LNCaP clone FGC (cell line): ENCODE measurements at places on chromosomes 16 and 17.

DNA sequence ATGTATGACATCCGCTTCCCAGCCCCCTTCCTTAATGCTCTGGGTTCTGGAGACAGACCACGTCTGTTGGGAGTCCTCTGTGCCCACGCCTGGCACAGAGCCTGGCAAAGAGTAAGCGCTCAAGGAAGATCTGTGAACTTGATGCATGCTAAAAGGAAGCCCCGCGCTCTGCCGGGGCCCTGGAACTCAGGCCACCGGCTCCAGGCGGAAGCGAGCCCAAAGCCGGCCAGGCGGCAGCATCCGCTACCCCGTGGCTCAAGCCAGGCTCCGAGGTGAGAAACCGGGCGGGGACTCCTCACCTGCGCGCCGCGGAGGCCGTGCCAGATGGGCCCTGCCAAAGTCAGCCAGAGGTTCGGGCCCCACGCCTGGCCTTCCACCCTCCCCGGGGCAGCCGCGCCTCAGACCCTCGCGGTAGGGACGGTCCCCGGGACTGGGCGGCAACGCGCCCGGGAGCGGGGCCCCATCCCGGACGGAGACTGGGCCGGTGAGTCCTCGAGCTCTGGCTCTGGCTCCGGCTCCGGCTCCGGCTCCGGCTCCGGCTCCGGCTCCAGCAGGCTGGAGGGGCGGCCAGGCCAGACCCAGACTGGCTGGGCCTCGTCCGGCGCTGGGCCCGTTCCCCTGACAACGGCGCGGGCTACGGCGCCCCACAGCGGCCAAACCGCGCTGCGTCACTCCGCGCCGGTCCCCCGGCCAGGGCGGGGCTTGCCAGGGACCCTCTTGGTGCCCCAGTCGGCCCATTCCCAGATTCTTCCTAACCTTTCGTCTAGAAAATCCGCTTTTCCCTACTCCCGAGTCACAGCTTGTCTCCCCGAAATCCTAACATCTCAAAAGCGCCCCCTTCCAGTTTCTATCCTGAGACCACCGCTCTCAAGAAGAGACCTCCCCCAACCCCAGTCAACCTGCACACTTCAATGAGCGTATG, at the start of gene ZDHHC1:
ZDHHC1 (minus strand) TSS at position 606 of the 922 bp plus-strand sequence. CDS start 8,702 bp downstream, outside the sequence.
- DNase-seq: no peak

DNA sequence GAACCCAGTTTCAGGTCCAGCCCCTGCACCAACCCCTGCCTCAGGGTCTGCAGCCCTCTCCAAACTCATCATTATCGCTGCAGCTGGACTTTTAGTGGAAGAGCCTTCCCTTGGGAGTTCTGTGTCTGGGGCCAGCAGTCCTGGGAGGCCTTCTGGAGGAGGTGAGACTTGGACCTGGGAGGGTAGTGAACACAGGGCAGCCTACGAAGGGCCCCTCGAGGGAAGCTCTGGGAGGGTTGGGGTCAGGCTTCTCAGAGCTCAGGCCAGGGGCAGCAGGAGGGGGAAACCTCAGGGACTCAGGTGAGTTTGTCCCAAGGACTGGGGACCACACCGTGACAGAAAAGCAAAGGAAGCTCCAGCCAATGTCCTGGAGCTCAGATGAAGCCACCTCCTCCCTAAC, 11.3 kb upstream of the SRRM2 start:
- no peak for DNase-seq

DNA sequence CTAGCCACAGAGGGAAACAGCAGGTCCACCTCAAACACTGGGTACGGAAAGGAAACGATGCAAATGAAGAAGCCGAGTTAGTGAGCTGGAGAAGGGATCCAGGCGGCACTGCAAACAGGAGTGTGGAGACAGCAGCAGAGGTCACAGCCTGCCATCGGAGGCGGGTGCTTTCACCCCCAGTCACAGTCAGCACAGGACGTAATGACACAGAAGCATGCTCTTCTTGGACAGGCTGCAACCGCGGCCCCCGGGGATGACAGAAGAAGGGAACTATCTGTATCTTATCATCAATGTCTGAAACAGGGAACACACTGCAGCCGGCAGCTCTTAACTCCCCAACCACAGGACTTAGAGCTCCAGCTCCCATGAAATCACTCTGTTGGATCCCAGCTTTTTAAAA, 16.1 kb upstream of the SLC38A8 start:
- DNase-seq: no peak

- DNase-seq: no peak
Observed at GRCh38 chr17:78314683-78315354, 45.1 kb downstream of the SOCS3 start.

GRCh38 chr17:489758-490329, 137.2 kb upstream of the RPH3AL start:
- DNase-seq: no peak

GRCh38 chr17:73725794-73726515, 81.7 kb upstream of the SDK2 start:
- DNase-seq: no peak

DNA sequence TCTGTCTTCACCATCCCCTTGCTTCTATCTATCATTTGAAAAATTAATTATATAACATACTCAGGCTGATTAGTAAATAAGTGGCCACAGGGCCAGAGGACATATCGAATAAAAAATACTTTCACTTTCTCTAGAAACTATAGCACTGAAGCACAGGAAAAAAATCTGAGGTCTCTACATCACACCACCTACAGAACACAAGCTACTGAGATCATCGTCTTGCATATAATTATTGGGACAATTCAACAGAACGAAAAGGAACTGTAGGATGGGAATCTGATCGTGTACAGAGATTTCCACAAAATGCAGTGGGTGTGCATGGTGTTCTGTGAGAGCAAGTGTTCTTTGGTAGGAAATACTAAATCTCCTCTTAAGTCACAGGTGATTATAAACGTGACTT, 289.6 kb upstream of the ERCC4 start:
- no peak for DNase-seq

DNA sequence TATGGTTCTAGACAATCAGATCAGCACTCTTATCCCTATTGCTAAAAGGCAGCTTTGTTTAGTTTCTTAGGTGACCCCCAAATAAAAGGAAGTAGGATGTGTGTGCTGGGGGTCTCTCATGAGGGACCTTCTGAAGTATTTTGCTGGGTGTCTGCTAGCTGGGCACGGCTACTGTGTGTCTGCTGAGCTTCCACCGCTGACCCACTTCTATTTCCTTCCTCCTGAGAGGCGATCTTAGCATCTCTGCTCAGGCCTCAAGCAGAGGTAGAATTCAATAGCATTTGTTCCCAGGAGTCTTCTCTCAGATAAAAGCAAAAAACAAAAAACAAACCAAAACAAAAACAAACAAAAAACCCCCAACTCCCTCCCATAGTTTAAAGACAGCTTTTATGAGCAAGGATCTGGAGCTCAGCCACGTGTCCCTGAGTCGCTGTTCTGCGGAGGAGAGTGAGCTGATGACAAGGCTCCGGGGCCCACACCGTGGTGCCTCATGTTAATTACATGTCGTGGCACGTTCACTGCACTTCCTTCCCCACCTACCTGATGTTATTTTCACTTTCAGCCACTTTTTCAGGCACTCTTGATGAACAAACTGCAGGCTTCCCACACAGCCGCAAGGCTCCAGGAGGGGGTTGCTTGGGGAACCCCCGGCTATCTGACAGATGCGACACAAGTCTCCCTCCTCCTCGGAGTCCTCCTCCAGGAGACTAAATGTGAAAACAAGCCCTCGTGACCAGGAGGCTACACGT, 83.5 kb downstream of the MARCHF10 start:
- no peak for DNase-seq

DNA sequence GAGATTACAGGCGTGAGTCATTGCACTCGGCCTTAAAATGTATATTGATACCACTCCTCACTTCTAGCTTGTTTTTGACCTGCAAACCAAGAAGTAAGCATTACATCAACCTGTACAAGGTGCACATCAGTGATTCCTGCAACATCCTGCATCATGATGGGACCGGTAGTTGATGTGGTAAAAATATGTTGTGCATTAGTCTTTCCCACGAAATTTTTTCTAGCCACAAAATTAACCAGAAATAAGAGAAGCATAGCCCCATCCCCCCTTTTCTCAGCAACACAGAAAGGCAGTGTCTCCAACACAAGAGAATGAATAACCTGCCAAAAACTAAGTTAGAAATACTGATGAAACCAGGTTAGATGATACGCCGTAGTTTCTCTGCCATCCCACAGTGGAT, 21.1 kb upstream of the NSMCE1 start:
- DNase-seq: no peak

DNA sequence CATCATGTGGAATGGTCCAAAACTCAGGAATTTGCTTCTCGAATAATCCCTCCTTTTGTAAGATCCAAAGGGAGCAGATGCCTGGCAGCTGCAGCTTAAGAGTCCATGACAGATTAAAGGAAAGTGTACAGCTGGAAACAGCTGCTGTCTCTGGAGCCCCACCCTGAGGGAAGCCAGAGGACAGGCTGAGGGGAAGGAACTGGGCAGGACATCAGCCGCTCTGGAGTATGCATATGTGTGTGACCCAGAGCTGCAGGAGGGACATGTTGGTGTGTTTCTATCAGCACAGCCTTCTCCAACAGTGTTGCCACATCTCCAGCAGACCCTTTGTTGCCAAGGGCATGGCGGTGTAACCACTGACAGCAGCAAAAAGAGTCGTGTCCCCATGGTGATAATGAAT, 46.2 kb downstream of the CYB561 start:
- no peak for DNase-seq

GRCh38 chr17:2945299-2945698, 118.1 kb downstream of the OR1D5 start:
- DNase-seq: no peak

- no peak for DNase-seq
Observed at GRCh38 chr16:67016143-67016542, 12.8 kb upstream of the CBFB start.

DNA sequence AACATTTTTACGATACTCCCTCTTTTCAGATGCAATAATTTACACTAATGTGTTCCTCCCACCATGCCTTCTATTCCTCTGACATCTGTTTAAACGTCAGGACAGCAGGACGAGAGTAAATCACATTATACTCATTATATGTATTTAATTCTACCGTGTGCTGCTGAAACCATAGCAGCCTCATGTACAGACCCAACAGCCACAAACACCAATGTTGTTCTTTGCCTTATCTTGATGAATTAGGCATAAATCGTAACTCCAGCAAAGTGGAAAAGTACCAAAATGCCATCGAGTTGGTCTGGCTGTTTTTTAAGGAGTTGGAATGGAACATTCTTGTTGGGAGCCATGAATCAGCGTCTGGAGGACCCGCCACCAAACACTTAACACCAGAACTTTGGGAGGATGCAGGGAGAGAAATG, 82.9 kb upstream of the FOXF1 start:
- DNase-seq: no peak

GRCh38 chr16:64390102-64390501, 731.8 kb downstream of the CDH11 start:
- DNase-seq: no peak

- DNase-seq: no peak
Observed at GRCh38 chr17:66379544-66379943, 77.1 kb downstream of the PRKCA start.

- no peak for DNase-seq
Observed at GRCh38 chr17:71978435-71978834, 142.4 kb upstream of the SOX9 start.

GRCh38 chr17:72724267-72724666, 368.2 kb downstream of the SLC39A11 start:
- DNase-seq: no peak

DNA sequence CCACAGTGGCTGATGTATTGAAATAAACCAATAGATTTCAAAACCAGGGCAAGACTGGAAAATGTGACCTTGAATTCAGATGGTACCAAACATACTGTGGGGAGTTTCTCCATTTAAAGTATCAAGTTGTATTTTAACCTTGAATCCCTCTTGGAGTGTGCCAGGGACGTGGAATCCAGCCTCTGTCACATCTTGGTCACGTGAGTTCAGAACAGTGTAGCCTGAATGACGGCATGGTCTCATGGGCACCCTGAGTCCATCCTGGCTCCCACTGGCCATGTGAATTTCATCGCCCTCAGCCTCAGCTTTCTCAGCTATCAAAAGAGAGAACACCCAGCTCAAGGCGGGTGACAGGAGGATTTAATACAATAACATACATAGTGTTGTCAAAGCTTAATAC, 6.8 kb downstream of the ZNF771 start:
- no peak for DNase-seq

DNA sequence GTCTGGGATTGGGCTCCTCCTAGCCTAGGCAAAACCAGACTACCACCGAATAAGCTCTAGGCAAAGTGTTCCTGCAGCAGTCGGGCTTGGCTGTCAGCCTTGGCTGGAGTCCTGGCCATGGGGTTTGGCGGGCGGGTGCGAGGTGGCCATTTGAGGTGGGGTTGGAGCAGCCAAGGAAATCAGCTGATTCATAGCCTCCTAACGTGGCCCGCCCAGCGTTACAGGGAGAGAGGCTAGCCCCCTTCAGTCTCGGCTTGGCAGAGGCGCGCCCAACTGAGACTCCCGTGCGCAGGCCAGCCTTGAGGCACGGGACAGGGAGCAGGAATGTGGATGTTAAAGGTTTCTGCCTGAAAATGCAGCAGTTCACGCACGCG, 1.9 kb downstream of the PMP22 start:
- DNase-seq: no peak

GRCh38 chr16:89860747-89861304, 12.6 kb upstream of the TCF25 start:
- DNase-seq: no peak

DNA sequence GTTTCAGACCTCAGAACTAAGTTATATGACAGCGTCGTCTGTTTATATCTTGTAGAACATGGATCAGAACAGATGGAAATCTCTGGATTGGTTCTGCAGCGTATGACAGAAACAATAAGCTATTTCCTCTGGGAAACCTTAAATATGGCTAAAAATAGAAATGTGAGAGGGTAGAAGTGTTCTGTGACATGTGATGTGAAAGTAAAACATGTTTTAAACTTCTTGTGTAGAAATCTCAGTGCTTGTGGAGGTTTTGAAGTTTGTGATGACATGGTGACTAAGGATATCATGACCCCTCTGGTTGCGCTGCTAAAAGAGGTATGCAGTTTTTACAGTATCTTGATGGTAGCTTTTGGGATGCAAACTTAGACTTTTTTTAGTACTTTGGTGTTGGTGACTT, 2.8 kb downstream of the HEATR3 start:
- no peak for DNase-seq

DNA sequence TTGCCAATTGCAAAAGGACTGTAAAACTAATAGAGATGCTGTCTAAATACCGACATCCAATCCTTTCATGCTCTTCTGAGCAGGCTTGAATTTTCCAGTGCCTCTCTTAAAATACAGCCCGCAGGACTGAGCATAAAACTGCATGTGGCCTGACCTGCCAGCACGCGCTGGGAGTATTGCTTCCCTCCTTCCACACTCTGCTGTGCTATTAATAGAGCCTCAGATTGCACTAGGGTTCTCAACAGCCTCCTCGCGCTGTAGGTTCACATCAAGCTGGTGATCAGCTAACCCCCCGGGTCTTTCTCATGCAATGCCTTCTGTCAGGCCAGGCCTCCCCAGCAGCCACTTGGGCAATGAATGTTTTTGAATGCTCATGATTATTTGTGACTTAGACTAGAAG, 14.2 kb upstream of the MSI2 start:
- no peak for DNase-seq
